ENCODE measurements at places on chromosomes 1 and 21.

- no peak for DNase-seq
These were observed 158.1 kb upstream of the IGSF21 start for GRCh38 chr1:17949511-17949910.

DNA sequence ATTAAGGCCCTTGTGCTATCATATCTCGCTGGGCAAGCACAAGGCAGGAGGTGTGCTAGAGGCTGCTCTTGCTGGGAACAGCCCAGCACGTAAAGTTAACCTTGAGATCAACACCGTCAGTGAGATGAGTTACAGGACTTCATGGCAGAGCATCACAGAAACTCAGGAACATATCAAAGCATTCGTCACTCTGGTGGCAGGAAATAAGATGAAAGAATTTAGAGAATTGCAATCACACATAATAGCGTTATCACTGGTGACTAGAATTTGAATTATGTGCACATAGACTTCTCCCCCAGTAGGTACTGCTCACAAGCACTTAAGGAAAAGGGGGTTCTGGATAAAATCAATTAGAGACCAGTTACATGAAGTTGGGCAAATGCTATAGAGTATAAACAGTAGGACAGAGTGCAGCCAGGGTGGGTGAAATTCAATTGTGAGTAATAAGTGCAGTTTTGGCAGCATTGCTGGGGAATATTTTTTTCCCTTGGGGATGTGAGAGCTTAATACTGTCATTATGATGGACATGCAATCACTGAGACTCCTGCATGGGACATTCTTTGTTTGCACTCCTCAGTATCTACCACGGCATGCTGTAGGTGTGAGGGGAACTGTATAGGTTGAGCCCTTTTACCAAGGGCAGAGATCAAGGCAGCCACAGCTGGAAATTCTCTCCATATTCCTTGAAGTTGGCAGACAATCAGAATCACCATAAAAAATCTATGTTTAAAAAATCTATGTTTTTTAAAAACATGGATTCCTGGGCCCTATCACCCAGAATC, 44.2 kb upstream of the ARHGAP29 start:
- no peak for DNase-seq

DNA sequence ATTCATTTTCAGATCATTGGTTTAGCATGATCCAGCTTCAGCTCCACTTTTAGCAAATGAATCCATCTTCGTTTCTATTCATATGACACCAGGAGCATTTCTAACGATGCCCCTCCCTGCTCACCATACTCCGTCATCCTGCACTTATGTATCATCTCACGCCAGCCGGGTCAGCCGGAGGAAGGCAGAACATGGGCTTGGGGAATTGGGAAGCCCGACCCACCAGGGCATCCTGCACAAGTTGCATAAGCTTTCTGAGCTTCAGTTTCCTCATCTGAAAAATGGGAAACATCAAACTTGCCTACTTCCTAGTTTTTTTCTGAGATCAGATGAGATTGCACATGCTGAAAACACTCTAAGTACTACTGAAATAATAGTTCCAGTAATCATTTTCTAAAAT, 194.7 kb downstream of the AK5 start:
- peak; percentile 30 for DNase-seq

GRCh38 chr1:109802901-109803561, 39.3 kb upstream of the EPS8L3 start:
- no peak for DNase-seq

DNA sequence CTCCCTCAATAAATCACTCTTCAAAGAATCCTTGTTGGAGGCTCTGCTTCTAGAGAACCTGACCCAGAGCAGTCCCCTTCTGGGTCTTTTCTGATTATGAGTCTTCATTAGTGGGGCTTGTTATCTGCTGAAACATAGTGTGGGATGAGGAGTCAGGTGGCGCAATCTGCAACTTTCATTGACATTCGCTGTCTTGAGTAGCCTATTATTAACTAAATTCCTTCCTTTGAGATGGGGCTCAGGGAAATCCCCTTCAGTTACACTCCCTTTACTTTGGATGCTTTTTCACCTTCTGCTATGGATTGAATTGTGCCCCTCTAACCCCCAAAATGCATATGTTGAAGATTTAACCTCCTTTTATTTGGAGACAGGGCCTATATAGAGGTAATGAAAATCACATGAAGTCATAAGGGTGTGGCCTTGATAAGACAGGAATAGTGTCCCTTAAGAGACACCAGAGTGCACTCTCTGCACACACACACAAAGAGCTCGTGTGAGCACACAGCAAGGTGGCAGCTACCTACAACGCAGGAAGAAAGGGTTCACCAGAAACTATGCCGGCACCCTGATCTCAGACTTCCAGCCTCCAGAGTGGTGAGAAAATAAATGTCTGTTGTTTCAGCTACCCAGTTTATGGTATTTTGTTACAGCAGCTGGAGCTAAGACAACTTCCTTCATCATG, 19.5 kb downstream of the DIO1 start:
- no peak for DNase-seq

Data from left ventricle myocardium superior (tissue), 1 donor.